GM10248 (cell line): ENCODE measurements at places on chromosomes 2 and 18.
A peak's percentile ranks its signal among the peaks of the same experiment; 100 is the strongest.

- peak; percentile 27 for DNase-seq
These were observed 89.8 kb downstream of the PRPF40A start for GRCh38 chr2:152627351-152627957.

DNA sequence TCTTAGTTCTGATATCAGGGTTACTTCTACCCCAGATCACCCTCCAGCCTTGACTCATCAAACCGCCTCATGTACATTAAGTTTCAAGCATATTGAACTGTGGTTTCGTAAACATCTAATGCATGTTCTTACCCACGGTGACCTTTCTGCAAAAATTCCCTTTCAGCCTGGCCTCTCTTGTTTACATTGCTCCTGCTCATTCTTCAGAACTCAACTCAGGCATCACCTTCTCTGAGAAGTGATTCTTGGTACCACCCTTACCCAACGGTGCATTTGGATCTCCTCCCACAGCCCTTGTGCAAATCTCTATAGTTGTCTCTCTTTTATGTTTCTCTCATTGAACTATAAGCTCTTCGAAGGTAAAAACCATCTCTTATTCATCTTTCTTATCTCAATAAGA, 503.1 kb upstream of the PKDCC start:
- DNase-seq, result no peak

DNA sequence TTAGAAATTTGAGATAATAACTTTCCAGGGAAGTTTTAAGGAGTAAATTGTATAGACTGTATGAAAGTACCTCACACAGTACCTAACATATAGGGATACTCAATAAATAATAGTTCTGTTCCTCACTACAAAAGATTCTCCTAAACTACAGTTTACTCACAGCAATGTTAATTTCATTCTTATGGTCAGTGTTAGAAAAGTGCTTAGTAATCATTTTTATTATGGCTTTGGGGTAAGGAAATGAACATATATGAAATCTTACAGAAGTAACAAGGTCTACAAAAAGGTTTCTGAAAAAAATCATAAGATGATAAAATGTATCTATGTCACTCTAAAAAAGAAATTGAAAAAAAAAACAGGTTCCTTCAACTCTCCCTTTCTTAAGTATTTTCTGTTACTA, 67.2 kb downstream of the IKZF2 start:
- DNase-seq, result no peak

GRCh38 chr2:57987835-57988573, 58.6 kb upstream of the VRK2 start:
- DNase-seq, result no peak

DNA sequence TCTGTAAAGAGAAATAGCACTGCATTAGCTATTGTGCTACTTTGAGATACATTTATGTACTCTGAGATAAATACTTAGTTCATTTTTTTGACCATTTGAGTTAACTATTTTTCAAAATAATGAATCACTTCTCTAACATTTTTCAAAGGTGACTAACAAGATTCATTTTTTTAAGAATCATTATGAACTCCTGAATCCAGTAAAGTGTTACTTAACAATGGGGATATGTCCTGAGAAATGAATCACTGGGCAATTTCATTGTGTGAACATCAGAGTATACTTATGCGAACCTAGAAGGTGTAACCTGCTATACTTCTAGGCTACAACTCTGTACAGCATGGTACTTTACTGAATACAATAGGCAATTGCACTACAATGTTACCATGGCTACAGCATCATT, 355.8 kb downstream of the ARL6IP6 start:
- DNase-seq, result no peak

- DNase-seq, result peak; percentile 66
These were observed 25.2 kb upstream of the CYTIP start for GRCh38 chr2:157468931-157469708.

DNA sequence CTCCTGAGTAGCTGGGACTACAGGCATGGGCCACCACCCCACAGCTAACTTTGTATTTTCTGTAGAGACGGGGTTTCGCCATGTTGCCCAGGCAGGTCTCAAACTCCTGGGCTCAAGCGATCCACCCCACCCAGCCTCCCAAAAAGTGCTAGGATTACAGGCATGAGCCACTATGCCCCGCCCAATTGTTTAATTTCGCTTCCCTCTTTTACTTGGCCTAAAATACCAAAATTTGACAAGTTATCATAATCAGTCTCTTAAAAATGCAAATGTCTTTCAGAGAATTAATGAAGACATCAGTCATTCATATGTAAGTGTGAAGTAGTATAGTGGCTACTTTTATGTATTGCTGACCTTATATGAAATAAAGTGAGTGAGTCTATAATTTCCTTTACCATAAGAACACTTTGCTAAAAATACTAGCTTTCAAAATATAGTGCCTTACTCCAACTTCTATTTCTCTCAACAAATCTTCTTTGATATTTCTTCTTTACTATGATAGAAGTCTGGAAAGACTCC, 9.8 kb downstream of the FBXO11 start:
- no peak for DNase-seq

DNA sequence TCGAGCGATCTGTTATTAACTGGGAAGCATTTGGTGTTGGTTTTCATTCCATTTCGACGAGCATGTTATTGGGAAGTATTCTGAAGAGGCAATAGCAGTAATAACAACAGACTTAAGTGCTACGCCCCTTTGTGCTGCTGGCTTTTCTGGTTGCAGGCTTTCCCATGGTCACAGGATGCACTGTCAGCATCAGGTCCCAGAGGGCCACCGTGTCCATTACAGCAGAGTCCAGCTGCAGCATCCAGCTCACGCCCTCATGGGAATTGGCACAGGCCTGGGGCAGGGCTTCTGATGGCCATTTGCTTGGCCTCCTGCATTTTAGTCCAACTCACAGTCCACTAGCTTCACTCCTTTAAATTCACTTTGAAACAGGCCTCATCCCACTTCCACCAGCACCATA, 44.4 kb downstream of the BCL2L11 start:
- DNase-seq, result no peak

GRCh38 chr18:24014986-24015638, 558 bp downstream of the TTC39C start:
- DNase-seq, result no peak

- no peak for DNase-seq
These were observed 285.3 kb downstream of the RAD51AP2 start for GRCh38 chr2:17232776-17233556.

- DNase-seq, result no peak
These were observed 104.9 kb upstream of the LHCGR start for GRCh38 chr2:48860380-48860779.

- no peak for DNase-seq
These were observed 423.3 kb downstream of the LPIN1 start for GRCh38 chr2:12169721-12170120.

DNA sequence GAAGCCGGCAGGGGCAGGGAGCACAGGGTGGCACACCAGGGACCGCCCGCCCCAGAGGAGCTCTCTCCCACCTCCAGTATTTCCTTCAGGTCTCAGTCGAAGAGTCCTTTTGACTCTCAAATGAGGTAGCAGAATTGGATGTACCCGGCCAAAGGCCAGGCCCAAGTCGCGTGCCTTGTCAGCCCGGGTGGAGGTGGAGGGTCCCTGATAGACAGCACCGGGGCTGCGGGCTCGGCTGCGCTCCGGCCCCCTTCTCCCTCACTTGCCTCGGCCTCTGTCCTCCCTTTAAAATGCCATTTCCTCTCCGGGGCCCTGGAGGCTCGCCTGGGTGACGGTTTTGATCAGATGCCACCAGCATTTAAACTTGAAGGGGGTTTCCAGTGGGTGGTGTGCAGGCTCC, 198.9 kb upstream of the SOX11 start:
- DNase-seq, result no peak

- no peak for DNase-seq
These were observed 28.9 kb upstream of the ARHGEF4 start for GRCh38 chr2:130807659-130808385.

DNA sequence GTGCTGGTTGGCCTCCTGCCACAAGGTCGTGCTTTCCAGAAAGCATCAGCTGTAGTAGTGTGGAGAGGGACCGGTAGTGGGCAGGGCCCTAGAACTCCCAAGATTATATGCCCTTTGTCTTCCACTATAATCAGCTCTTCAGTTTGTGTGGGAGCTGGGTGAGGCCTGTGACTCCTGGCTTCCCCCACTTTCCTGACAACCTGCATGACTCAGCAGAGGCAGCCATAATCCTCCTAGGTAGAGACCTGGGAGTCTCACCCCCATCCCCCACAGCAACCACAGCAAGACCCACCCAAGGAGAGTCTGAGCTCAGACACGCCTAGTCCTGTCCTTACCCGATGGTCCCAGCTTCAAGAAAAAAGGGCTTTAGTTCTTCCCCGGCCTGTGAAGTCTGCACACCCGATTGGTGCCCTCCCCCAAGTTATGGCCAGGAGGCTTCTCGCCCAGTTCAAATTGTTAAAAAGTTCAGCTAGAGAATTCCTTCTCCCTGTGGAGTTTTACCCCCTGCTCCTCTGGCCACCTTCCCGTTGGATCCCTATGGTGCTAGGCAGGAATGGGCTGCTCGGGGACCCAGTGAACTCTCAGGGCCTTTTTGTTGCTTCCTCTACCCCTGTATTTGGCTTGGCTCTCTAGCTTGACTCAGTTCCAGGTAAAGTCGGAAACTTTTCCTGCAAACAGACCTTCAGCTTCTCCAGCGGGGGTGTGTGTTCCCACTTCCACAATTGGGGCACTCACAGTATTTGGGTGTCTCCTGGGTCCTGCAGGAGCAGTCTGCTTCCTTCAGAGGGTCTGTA, 57.8 kb upstream of the FAM237A start:
- DNase-seq, result no peak

GRCh38 chr2:59935005-59935404, 618.4 kb downstream of the BCL11A start:
- DNase-seq, result no peak

DNA sequence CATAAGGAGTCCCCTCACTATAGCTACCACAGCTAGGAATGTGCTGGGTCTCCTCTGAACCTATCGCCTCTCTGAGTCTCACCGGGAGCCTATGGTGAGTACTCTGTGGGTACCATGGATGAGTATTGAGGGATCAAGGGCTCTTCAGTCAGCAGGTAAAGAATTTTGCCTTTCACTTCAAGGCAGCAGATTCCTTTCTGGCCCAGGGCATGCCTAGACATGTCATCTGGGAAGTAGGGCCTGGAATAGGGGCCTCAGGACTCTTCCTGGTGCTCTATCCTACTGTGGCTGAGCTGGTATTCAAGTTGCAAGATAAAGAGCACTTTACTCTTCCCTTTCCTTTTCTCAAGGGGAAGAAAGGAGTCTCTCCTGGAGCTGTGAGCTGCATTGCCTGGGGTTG, 85.6 kb upstream of the LHCGR start:
- no peak for DNase-seq

DNA sequence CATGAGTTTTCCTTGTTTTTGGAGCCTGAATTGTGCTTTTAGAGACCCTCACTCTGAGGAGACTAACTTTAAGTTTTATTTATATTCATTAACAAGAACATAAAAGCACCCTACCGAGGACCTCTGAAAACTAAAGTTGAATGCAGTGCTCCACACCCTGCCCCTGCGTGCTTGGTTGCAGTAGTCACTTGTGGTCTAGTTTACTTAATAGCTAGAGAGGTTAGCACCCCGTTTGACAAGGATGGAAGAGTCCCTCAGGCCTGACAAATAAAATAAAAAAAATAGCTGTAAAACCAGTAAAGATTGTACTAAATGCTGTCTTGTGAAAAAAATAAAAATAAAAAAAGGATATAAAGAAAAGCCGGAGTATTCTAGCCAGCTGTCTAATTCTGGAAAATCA, 395.2 kb downstream of the MTX2 start:
- no peak for DNase-seq

GRCh38 chr2:51846796-51847195, 814.9 kb upstream of the NRXN1 start:
- no peak for DNase-seq

GRCh38 chr18:58349650-58350049, 279.2 kb downstream of the ALPK2 start:
- DNase-seq, result no peak

DNA sequence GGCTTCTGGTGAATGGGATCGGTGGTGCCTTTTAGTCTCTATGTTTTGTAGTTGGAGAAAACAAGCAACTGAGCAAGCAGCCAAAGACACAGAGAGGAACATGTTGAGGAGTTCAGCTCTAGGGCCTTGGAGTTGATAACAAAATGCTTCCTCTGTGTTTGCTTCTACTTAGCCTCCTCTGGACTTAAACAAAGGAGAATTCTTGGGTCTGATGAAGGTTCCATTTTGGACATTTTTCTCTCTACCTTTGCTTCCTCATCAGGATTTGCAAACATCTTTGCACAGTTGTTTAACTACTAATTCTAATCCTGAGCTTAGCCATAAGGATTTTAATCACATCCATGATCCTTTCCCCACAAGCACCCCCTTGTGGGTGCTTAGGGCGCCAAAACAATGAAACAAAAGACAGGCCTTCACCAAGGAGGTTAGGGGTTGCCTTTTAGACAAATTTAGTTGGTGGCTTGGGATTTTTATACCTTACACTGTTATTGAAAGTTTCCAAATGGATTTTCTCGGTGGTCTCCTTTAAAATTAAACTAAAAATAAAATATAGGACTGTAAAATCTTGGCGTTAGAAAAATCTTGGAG, 148.5 kb upstream of the SATB2 start:
- DNase-seq, result no peak

- no peak for DNase-seq
These were observed 213.9 kb downstream of the PTH2R start for GRCh38 chr2:208620487-208620978.

DNA sequence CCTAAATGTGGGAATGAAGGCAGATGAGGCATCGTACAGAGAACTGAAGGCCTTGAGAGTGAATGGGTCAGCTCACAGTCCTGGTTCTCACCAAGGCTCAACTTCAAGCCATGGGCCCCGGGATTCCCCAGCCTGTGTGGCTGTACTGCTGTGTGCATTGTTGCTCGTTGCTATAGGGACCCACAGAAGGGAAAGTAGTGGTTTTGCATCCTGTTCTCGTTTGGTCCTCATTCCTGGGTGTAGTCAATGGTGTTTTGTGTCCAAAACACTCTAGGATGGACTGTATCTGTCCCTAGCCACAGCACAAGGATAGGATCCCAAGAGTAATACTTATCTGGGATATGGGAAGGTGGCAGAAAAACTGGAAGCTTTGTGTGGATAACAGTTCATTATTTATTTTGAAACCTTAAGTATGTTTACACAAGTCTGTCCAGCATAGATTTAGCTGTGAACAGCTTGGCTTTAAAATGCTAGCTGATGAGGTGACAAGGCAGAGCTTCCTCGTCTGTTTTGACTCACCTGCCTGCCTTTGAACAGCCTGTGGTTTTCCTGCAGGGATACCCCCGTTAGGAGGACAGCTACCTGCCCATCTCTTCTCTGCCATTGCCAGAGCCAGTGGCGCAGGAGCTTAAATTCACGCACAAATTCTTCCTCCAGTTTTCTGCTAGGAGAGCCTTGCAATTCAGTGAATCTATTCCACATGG, 85.0 kb downstream of the WDSUB1 start:
- peak; percentile 79 for DNase-seq

DNA sequence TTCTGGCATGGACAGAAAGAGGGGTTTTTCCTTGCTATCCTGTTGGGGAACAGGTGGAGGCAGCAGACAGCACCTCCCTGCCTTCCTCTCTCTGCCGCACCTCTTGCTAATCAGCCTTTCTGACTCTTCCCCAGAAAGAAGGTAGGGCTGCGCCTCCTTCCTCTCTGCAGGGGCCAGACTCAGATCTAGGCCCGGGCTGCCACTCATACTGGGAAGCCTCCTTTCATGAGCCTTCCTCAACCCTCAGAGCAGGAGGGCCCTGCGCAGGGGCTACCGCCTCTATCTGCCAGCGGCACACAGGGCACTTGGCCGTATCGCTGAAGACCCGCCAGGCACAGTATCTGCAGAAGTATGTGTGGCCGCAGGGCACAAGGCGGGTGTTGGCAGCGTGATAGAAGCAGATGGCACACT, 7.1 kb downstream of the NEURL3 start:
- no peak for DNase-seq
